ENCODE measurements at places on chromosomes 4 and X.

DNA sequence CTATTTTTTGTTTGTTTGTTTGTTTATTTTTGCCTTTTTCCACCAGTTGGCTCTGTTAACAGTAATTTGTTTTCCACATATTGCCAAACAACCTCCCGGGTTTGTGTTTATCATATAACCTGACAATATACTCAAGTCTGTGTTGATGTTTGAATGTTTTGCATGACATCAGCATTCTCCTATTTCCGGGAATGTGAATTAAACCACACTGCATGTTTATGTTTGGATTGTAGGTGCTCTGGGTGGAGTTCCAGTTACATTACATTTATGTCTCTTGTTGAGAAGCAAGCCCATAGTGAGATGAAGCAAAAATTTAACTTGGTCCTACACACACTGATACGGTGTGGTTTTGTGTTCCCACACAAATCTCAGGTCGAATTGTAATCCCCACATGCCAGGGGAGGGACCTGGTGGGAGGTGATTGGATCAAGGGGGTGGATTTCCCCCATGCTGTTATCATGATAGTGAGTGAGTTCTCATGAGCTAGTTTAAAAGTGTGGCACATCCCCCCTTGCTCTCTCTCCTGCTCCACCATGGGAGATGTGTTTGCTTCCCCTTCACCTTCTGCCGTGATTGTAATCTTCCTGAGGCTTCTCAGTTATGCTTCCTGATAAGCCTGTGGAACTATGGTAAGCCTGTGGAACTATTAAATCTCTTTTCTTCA is 54.4 kb upstream of the CLNK start:
- H3K4me1 ChIP-seq = no peaks in the 10 kb centered on the region
- H3K27ac ChIP-seq = no peak overlapping the region
- H3K4me3 ChIP-seq = no peak overlapping the region

GRCh38 chrX:31542566-31542965 is 470.7 kb upstream of the FTHL17 start:
- H3K36me3 ChIP-seq = no peaks in the 10 kb centered on the region
- DNase-seq = no peak
- H3K4me3 ChIP-seq = no peak overlapping the region
- H3K27me3 ChIP-seq = no peaks in the 10 kb centered on the region
- H3K4me1 ChIP-seq = no peaks in the 10 kb centered on the region

GRCh38 chrX:150696331-150696730 is 3.1 kb downstream of the MTMR1 start:
- peaks cover 21% of the 10 kb centered on the region for H3K36me3 ChIP-seq
- H3K4me3 ChIP-seq = no peak overlapping the region
- no peaks in the 10 kb centered on the region for H3K27me3 ChIP-seq

DNA sequence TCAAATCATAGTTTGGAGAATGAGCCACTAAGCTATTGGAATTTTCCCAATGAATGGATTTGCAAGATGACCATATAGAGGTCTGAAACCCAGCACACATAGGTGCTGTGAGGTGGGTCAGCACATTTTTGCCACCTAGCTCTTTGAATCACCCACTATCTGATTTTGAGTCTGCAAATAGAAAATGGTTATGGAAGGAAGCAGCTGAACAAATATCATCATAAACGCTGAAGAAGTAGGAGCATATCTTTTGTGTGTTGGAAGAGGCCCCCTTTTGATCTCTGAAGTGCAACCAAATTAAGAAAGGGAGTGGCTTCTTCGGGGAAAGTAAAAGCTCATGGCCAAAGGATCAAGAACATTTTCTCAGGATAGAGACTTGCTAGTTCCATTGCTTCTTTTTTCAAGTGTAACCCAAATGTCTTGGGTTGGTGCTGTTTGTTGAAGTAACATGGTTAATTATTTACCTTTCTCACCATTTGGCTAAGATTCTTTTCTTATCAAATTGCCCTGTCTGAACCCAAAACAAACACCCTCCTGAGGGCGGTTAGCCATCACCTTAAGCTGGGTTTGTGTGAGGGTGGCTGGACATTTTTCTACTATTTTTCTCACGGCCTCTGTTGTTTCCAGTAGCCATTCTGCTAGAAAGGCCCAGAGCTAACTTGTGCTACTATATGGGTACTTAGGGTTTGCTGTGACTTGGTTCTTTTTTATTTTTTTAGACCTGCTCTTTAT is 18.4 kb upstream of the SORBS2 start:
- H3K27me3 ChIP-seq = no peaks in the 10 kb centered on the region
- no peak for DNase-seq
- H3K27ac ChIP-seq = no peak overlapping the region
- H3K4me3 ChIP-seq = no peak overlapping the region

DNA sequence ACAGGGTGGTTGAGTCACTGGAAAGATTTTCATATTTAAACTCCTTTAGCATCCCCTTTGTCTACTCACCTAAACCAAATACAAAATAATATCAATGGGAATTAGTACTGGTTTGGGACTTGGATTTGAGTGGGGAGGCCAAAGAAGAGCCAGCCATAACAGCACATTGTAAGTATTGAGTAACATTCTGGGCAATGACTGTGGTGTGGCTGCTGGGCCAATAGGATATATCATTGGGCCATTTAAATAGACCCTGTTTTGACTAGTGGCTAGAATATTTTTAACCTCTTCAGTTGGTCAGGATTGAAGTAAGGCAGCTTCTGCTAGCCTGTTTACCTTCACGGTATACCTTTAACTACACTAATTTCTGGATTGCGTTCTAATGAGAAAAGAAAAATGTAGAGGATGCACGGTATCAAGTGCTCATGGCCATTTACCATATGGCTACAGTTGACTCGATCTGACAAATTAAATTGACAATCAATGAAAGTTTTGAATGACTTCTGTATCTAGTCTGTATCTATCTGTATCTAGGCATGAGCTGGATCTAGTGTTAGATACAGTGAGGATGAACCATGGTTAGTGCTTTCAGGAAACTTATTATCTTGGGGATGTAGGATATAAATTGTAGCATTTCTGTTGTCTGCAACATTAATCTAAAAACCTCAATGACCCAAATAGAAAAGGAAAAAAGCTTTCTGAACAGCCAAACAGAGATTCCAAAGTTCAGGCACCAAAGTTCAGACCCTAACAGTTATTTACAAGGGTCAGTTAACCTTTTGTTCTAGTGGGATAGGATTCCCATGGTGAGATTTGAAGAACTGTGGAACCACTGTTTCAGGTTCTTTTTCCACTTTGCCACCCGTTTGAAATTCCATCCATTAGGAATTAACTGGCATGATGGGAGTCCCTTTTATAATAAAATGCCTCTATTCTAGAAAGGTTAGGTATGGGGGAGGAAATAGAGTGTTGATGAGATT is 6.8 kb upstream of the ALB start:
- no peak overlapping the region for H3K27ac ChIP-seq
- H3K4me3 ChIP-seq = no peak overlapping the region
- H3K27me3 ChIP-seq = peaks cover 55% of the 10 kb centered on the region
- no peaks in the 10 kb centered on the region for H3K4me1 ChIP-seq
- no peaks in the 10 kb centered on the region for H3K36me3 ChIP-seq

DNA sequence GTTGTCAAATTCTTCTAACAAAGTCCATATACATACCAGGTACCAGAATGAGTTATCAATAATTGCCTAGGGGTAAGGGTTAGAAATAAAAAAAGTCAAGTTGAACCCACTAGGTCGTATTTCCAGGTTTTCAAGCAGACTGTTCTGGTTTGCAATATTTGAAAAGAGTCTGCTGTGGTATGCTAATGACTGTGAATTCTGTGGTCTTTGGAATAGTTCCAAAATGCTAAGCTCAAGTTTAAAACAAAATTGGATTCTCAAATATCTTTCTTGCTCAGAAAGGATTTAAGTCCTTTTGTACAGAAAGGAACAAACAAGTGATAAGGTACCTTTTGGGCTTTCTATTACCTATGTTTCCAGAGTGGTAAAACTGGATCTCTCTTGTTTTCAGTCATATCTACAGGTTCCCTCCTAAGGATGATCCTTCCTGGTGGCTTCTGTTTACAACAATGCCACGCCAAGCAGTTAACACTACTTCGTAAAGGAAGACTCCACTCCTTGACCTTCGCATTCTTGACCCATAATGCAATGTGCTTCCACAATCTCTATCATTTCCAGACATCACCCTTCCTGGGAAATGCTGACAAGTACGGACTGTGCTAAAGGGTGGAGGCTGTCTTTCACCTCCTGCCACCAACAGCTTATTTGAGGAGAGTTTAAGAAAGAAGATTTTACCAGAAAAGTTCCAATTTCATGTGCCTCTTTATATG is 531.7 kb upstream of the FTHL17 start:
- DNase-seq = no peak
- H3K4me3 ChIP-seq = no peak overlapping the region
- H3K36me3 ChIP-seq = no peaks in the 10 kb centered on the region
- no peaks in the 10 kb centered on the region for H3K4me1 ChIP-seq
- H3K27ac ChIP-seq = no peak overlapping the region

- no peaks in the 10 kb centered on the region for H3K27me3 ChIP-seq
- H3K4me3 ChIP-seq = no peak overlapping the region
- DNase-seq = no peak
- no peaks in the 10 kb centered on the region for H3K4me1 ChIP-seq
Observed at GRCh38 chr4:87688316-87688715, 38.2 kb downstream of the DMP1 start.

Measured in PC-3 (cell line).